ENCODE measurements at places on chromosomes 3 and 15.

GRCh38 chr3:197555281-197556261 is at the start of gene BDH1:
BDH1 (minus strand) TSS chr3:197555968; CDS start chr3:197546443, 9,525 bp downstream.
- DNase-seq: peak; percentile 15

DNA sequence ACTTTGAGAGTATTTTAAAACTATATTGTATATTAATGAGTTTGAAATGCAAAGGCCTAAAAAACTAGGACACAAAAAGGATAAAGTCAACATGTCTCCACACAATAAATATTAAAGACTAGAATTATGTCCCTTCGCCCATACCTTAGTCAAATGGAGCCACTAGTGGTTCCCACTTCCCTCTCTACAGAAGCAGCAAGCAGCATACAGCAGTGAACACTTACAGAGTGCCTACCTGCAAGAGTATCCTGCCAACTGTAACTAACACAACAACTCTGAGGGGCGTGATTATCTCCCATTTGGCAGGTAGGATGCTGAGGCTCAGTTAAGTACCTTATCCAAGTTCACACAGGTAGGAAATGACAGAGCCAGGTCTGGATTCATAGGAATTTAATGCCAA is 17.2 kb downstream of the DYNC1LI1 start:
- no peak for DNase-seq

DNA sequence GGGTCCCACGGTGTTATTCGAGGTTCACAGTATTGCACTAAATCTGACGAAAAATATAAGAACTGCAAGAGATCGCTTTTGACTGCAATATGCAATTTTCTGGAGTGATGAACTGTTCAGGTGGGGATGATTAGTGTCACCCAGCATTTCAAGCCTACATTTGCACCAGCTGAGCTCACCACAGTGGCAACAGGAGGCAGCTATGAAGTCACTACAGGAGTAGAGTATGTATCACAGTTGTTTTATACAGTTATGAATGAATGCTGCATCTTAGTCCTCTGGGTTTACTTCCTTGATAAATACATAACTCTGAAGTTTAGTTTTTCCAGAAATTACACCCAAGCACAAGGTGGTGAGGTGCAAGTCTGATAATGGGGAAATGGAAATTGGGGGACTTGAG is 69.6 kb downstream of the CHSY1 start:
- no peak for DNase-seq

GRCh38 chr15:67828969-67829646 is 3.8 kb downstream of the SKOR1 start:
- DNase-seq: no peak

DNA sequence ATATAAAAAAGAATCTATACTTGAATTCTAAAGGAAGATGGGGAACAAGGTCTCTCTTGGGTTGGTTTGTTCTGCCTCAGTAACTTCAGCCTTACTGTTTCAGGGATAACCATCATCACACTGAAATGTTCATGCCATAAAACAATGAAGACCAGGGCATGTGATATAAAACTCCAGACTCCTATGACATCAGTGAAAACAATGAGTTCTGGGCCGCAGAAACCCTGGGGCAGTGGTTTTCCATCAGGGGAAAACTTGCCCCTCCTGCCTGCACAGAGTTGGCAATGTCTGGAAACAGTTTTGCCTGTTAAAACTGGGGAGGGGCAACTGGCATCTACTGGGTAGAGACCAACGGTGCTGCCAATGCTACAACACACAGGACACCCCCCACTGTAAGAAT is 46.8 kb downstream of the CA12 start:
- no peak for DNase-seq

DNA sequence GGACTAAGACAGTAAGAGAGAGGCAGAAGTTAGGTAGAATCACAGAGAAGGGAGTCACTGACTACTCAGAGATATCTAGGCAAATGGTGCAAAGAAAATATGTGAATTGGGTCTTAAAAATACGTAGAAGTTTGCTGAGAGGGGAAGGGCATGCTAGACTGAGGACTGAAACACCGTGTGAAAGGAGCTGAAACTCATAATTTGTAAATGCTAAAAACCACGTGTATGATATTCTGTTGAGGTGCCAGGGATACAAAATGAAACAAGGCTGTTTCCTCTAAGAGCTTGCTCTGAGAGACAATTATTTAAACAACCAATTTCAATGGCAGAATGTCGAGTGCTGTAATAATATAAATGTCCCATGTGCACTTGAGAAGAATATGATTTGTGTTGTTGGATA is 47.2 kb downstream of the NCK1 start:
- no peak for DNase-seq

DNA sequence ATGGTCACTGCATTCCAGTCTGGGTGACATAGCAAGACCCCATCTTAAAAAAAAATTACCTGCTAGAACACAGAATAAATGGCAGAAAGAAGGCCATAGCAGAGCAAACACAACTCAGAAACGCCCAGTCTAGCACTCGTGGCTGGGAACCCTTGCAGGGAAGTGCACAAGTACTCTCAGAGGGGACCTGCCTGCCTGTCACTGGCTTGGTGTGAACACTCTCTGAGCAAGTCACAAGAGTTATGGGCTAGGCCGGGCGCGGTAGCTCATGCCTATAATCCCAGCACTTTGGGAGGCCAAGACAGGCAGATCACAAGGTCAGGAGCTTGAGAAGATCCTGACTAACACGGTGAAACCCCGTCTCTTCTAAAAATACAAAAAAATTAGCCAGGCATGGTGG is 17.2 kb downstream of the SFMBT1 start:
- no peak for DNase-seq

DNA sequence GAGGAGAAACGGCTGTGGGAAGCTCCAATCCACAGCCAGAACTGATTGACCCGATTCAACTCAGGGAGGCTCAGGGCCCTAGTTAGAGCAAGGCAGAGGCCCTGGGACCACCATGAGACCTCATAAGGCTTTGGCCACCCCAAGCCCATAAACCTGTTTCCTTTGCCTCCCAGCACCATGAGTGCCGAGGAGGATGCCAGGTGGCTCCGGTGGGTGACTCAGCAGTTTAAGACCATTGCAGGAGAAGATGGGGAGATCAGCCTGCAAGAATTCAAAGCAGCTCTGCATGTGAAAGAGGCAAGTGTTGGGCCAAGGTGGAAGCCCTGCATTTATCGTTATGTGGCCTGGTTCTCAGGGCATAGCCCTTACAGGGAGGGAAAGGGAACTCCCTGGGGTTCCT is 11.9 kb downstream of the NOX5 start:
- no peak for DNase-seq

- no peak for DNase-seq
Observed at GRCh38 chr3:59690886-59691285, 641.1 kb upstream of the CFAP20DC start.

DNA sequence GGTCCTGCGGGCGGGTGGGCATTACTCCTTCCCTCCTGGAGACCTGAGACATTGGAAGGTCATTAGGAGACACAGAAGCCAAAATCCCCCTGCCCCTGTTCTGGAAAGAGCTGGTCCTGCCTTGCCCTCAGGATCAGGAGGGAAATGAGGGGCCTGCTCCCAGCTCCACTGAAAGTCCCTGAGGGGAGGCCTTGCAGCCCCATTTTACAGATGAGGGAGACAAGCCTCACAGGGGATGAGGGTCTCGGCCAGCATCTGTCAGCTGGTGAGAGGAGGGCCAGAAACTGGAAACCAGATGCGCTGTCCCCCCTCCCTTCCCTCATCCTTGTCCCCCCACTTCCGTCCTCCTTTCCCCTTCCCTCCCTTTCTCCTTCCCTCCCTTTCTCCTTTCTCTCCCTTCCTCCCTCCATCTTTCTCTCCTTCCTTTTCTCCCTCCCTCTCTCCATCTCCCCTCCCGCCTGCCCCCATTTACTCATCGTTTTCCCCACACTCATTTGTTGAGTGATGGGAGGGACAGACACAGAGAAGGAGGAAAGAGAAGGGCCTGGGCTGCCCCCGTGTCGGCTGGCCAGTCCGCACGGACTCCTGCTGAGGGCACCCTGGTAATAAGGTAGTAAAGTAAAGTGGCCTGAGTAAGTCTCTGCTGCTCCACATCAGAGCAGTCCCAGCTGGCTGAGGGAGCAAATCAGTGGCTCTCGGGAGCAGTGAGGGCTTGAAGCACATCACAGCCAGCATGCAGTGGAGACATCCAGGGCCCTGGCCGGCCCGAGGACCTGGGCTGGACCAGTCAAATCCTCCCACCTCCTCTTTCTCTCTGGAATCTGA is 112.4 kb upstream of the ALDH1A3 start:
- no peak for DNase-seq

- DNase-seq: no peak
Observed at GRCh38 chr3:13400114-13400673, 19.9 kb downstream of the NUP210 start.

DNA sequence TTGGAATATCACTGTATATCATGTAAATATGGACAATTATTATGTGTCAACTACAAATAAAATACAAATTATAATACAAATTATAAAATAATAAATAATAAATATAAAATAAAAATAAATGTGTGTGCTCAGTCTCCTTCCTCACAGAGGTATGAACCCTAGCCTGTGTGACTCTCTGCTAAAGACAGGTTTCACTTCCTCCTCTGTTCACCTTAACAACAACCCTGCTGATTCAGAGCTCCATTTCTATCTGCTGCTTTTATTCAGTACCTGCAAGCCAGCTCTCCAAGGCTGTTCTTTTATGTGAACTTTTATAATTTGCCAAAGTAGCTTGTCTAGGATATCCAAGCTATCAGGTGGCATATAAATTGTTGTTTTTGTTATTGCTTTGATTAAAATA is 610.7 kb upstream of the GRM7 start:
- no peak for DNase-seq

DNA sequence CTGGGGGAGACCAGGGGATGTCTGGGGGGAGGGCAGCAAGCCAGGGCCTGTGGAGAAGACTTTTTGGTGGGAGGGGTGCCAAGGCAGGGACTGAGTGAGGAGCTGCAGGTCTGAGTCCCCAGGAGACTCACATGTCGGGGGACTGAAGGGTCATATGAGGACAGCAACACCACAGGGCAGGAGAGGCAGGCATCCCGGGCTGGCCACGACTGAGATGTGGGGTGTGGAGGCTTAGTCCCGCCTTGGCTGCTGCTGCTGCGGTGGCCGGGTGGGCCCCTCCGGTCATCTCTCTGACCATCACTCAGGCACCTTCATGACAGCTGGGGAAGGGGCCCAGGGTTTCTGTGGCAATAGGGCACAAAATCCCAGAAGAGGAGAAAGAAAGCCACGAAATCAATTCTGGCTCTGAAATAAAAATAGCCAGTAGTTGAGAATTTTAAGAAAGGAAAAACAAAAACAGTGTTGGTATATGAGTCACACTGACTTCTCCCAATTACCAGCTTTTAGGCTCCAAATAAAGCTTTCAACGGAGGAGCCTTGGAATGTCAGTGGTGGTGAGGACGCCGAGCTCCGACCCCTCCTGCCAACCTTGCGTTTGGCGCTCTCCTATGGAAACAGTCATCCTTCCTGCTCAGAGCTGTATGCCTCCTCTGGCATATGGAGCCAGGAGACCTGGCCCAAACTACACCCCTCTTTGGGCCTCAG is 52.9 kb upstream of the ITGA11 start:
- peak; percentile 97 for DNase-seq

- DNase-seq: peak; percentile 2
Observed at GRCh38 chr15:36544518-36545466, 34.6 kb upstream of the CDIN1 start.

DNA sequence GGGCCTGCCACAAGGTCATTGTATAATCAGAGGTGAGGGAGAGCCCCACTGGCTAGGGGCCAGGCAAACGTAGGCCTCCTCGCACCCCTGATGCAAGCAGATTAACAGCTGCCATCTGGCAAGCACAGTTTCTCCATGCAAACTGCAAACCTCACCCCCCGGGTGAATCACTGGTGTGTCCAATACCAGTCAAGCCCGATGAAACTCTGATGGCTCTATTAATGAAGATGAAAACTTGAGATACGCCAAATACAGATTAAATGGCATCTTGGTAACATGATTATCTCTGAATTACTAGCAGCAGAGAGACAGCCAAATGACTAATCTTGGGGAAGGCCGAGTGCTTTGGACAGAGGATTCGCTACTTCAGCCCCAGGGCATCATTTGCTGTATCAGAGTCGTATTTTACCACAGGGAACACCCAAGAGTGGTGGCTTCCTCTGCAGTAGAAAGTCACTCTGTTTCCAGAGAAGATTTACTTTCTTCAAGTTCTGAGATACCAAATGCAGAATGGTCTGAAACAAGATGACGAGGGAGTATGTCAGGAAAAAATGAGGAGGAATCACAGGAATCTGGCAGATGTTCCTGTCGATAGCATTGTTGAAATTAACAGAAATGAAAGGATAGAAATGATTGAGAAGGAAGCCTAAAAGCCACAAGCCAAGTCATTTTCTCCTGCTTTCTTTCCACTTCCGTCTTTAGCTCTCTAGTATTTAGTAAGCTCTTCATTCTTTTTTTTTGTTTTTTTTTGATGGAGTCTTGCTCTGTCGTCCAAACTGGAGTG is 96.2 kb upstream of the NR2F2 start:
- peak; percentile 9 for DNase-seq

DNA sequence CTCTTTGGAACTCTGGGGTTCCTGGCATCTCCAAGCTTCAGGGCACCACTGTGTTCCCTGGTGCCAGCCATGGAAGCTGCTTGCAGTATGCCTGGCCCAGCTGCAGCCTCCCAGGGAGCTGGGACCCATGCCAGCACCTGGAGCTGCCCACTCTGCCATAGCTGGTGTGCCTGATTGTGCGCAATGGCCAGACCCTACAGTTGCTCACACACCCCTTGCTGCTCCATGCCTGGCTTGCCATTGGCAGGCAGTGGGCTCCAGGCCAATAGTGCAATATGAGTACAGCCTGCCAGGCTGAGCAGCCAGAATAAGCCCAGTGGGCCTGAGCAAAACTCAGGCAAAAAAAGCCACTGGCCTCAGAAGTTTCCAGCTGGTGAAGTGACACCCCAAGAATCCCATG is 43.8 kb upstream of the LRRFIP2 start:
- DNase-seq: no peak

DNA sequence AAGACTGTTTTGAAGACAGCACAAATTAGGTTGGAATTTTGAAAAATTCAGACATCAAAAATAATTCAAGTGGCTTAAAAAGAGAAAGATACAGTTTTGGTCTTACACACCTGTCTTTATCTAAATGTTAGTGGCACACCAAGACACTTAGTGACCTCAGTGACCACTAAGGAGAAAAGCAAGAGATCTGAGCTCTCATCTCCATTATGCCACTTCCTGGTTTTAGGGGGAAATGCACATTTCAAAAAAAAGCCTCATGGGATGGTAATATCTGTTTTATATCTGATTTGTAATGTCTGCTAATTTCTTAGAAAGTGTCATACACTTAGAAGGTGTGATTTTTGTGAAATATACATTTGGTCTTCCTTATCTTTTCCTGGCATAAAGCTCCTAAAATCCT is 16.4 kb downstream of the IL12A start:
- DNase-seq: no peak
